ENCODE measurements at places on chromosomes 16 and 17. TPM values are rescaled to one million over a fixed set of nuclear protein-coding genes. Genes with fewer than 3 reads are reported as not detected.

TEPSIN gene
- 50.6 TPM for total RNA-seq

ABCA8 gene
- 0.44 TPM for total RNA-seq

TEKT5 gene
- total RNA-seq: 0.37 TPM

MT3 gene
- not detected for total RNA-seq

CA7 gene
- not detected for total RNA-seq

GGT6 gene
- total RNA-seq: 0.10 TPM

NTN1 gene
- 4.2 TPM for total RNA-seq

PAQR4 gene
- total RNA-seq: 45.6 TPM

GRCh38 chr16:595094-595528, 5.2 kb downstream of the RAB40C start:
- H3K27ac ChIP-seq: no peak overlapping the region
- no peak for DNase-seq
- peaks cover 30% of the 10 kb centered on the region for H3K4me1 ChIP-seq
- no peaks in the 10 kb centered on the region for H3K27me3 ChIP-seq

DNA sequence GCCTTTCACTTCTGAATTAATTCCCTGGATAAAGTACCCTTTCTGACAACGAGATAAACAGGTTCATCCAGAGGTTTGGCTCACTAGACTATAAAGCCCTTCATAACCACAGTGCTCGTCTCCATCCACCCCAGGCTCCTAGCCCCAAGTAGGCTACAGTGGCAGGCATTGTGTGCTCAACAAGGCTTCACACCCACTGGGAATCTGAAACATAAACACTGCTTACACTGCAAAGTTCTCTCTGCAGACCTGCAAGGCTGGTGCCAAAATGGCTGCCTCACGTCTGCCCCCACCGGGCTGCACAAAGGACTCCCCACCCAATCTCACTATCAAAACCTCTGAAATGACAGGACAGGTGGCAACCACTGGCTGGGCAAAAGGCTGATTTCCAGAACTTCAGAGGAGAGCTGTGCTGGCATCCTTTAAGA, 5.1 kb upstream of the HLF start:
- H3K27me3 ChIP-seq: no peaks in the 10 kb centered on the region
- no peak for DNase-seq
- no peak overlapping the region for H3K4me3 ChIP-seq
- no peak overlapping the region for H3K27ac ChIP-seq
- H3K4me1 ChIP-seq: peaks cover 6% of the 10 kb centered on the region

DNA sequence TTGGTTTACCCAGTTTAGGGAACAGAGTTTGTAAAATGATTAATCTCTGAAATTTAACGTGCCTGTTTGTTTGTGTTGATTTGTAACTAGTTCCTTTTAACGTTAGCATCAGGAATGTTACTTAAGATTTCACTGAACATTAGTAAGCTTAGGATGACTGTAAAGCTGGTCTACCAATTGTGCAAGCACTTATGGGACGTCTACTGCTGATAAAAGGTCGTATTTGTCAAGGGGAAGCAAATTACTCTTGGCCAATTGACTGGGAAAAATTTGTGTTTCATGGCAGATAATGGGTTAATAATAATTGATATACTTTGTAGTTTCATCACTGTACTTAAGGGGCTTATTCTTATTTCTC, 11.8 kb downstream of the METTL9 start:
- no peak overlapping the region for H3K27ac ChIP-seq
- no peak for DNase-seq
- no peaks in the 10 kb centered on the region for H3K36me3 ChIP-seq
- no peaks in the 10 kb centered on the region for H3K4me1 ChIP-seq
- H3K27me3 ChIP-seq: no peaks in the 10 kb centered on the region
- no peak overlapping the region for H3K4me3 ChIP-seq

DNA sequence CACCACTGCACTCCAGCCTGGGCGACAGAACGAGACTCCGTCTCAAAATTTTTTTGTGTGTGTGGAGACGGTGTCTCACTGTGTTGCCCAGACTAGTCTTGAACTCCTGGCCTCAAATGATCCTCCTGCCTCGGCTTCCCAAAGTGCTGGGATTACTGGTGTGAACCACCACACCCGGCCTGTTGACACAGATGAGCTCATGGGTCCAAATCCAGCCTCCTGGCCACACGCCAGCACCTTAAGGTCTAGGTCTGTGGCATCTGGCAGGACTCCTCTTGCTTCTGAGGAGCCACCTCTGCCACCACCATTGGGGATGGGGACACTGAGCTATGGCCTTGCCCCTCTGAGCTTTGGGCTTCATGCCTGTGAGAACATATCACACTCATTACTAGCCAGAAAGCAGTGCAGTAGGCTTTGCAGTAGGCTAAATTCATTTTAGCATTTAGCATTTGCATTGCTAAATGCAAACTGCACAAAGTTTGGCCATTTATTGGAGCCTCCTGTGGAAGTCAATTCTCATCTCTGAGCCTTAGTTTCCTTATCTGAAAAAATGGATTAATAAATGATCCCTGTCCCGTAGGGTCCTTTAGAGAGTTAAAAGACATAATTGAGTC, 5.5 kb upstream of the CDIPT start:
- no peaks in the 10 kb centered on the region for H3K27me3 ChIP-seq
- H3K4me3 ChIP-seq: no peak overlapping the region
- DNase-seq: no peak
- H3K27ac ChIP-seq: no peak overlapping the region
- peaks cover 16% of the 10 kb centered on the region for H3K4me1 ChIP-seq

DNA sequence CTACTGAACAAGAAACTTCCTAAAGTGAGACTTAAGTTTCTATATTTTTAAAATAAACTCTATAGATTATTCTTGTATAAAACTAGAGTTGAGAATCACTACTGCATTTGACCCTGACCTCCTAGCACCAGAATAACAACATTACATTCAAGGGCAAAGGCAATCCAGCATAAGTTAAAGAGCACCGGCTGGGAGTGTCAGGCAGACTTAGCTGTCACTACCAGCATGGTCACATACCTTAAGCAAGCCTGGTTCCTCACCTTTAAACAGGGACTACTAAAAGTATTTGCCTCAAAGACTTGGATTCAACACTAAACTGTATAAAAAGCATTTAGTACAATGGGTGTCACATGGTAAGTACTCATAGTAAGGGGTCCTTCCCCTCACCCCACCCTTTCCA, 90.4 kb downstream of the SSH2 start:
- peaks cover 6% of the 10 kb centered on the region for H3K4me1 ChIP-seq
- H3K4me3 ChIP-seq: no peak overlapping the region
- no peak for DNase-seq
- no peaks in the 10 kb centered on the region for H3K36me3 ChIP-seq

- no peak for DNase-seq
- no peak overlapping the region for H3K27ac ChIP-seq
- no peak overlapping the region for H3K4me3 ChIP-seq
- H3K36me3 ChIP-seq: no peaks in the 10 kb centered on the region
- H3K4me1 ChIP-seq: no peaks in the 10 kb centered on the region
- no peaks in the 10 kb centered on the region for H3K27me3 ChIP-seq
Measured at GRCh38 chr17:63136369-63137012, 170.5 kb downstream of the TANC2 start.

DNA sequence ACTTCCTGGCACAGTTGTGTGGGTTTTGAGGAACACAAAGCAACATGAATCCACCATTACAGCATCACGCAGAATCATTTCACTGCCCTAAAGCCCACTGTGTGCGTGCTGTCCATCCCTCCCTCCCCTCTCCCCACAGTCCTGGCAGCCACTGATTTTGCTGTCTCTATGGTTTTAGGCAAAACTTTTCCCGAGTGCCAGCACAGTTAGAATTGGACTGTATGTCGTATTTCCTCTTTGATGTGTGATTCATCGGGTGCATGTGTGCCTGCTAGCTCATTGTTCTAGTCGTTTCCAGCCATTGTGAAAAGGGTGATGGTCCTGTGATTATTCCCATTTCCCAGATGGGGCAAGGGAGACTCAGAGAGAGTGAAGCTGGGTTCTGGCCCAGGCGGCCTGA, 12.7 kb downstream of the KLHL36 start:
- H3K4me3 ChIP-seq: no peak overlapping the region
- no peaks in the 10 kb centered on the region for H3K4me1 ChIP-seq
- H3K27me3 ChIP-seq: no peaks in the 10 kb centered on the region
- DNase-seq: no peak

DNA sequence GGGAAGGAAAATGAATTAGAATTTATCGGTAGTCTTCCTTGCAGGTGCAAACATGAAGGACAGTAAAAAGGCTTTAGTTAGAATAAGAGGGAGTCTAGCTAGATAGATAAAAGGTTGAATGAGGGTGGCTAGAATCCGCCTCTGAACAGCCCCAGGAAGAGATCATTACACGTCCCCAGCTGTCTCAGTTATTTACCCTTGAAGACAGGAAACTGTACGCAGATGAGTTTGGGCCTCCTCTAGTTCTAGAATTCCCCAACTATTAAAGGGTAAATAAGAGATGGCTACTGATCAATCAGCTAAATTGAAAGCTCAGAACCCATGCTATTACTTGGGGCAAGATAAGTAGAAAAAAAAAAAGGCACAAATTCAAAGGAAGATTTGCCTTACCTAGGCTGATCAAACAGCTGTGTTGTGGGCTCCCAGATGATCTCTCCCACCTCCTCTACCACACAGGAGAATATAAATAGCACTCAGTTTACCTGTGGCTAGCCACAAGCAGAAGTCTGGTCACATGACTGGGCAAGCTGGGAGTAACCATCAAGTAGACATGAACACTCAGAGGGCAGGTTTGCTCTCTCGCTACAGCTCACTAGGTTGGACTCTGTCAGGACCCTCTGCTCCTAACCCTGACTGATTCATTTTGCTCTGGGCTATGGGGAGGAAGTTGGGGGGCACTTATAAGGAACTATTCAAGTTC, 17.0 kb downstream of the FAM117A start:
- no peak overlapping the region for H3K27ac ChIP-seq
- no peaks in the 10 kb centered on the region for H3K36me3 ChIP-seq
- no peaks in the 10 kb centered on the region for H3K4me1 ChIP-seq
- no peaks in the 10 kb centered on the region for H3K27me3 ChIP-seq

DNA sequence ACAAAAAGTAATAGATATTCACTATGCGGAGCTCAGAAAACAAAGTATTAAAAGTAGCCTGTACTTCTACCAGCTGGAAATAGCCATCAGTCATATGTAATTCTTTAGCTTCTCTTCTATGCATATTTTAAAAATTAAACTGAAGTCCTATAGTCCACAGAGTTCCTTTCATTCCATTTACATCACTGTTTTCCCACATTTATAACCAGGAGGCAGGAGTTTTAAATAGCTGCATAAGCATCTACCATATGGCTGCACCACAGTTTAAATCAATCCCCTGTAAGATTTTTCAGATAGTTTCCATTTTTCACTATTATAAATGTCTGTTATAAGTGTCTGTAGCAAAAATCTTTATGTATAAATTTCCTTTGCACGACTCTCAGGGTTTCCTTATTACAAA, 45.1 kb downstream of the ZFHX3 start:
- H3K4me3 ChIP-seq: no peak overlapping the region
- DNase-seq: no peak
- H3K27me3 ChIP-seq: no peaks in the 10 kb centered on the region
- peaks cover 4% of the 10 kb centered on the region for H3K4me1 ChIP-seq
- H3K27ac ChIP-seq: no peak overlapping the region

GRCh38 chr16:72797621-72798020, 250.3 kb downstream of the ZFHX3 start:
- H3K4me3 ChIP-seq: no peak overlapping the region

GRCh38 chr16:85306071-85306792, 194.0 kb upstream of the CIBAR2 start:
- H3K27me3 ChIP-seq: no peaks in the 10 kb centered on the region
- peak overlapping the region; percentile 28 for H3K4me3 ChIP-seq
- peak overlapping the region; percentile 29 for H3K27ac ChIP-seq

- no peaks in the 10 kb centered on the region for H3K36me3 ChIP-seq
- DNase-seq: no peak
- no peaks in the 10 kb centered on the region for H3K27me3 ChIP-seq
- H3K4me1 ChIP-seq: peaks cover 19% of the 10 kb centered on the region
- no peak overlapping the region for H3K27ac ChIP-seq
Measured at GRCh38 chr17:19743101-19744100, 4.7 kb downstream of the ALDH3A1 start.

GRCh38 chr17:83190601-83191387, 111.4 kb downstream of the METRNL start:
- DNase-seq: no peak
- H3K4me3 ChIP-seq: no peak overlapping the region
- H3K36me3 ChIP-seq: no peaks in the 10 kb centered on the region
- no peak overlapping the region for H3K27ac ChIP-seq
- peaks cover 10% of the 10 kb centered on the region for H3K4me1 ChIP-seq

DNA sequence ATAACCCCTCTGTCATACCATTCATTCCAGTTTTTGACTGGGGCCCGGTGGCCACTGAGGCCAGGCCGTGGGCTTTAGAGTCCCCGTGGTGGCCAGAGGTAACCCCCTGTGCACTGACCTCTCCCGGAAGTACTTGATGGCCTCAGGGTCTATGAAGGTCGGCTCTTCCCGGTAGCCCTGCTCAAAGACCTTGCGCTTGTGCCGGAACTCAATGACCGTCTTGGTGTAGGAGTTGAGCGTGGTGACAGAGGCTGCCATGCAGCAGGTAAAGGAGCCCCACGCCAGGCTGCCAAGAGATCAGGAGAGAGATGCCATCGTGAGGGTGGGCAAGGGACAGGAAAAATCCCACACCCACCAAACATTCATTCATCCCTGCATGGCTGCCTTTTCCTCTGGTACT, 234.8 kb downstream of the GSG1L start:
- DNase-seq: no peak
- H3K4me3 ChIP-seq: no peak overlapping the region
- no peaks in the 10 kb centered on the region for H3K36me3 ChIP-seq
- 0 out of 2 replicates have a peak, but pooled peaks cover 6% of the 10 kb centered on the region for H3K27me3 ChIP-seq
- H3K4me1 ChIP-seq: no peaks in the 10 kb centered on the region
- H3K27ac ChIP-seq: no peak overlapping the region

GRCh38 chr17:20996724-20997615, 45.8 kb downstream of the USP22 start:
- H3K27ac ChIP-seq: no peak overlapping the region
- peaks cover 9% of the 10 kb centered on the region for H3K4me1 ChIP-seq
- DNase-seq: no peak
- no peak overlapping the region for H3K4me3 ChIP-seq

GRCh38 chr17:1273492-1274244, 3.4 kb downstream of the BHLHA9 start:
- no peaks in the 10 kb centered on the region for H3K36me3 ChIP-seq
- H3K4me1 ChIP-seq: peaks cover 10% of the 10 kb centered on the region
- no peak overlapping the region for H3K27ac ChIP-seq
- no peak overlapping the region for H3K4me3 ChIP-seq
- no peaks in the 10 kb centered on the region for H3K27me3 ChIP-seq
- no peak for DNase-seq

- no peaks in the 10 kb centered on the region for H3K27me3 ChIP-seq
- peaks cover 31% of the 10 kb centered on the region for H3K4me1 ChIP-seq
- no peak for DNase-seq
- no peak overlapping the region for H3K4me3 ChIP-seq
Measured at GRCh38 chr16:86580791-86581170, 2.4 kb downstream of the FOXL1 start.

DNA sequence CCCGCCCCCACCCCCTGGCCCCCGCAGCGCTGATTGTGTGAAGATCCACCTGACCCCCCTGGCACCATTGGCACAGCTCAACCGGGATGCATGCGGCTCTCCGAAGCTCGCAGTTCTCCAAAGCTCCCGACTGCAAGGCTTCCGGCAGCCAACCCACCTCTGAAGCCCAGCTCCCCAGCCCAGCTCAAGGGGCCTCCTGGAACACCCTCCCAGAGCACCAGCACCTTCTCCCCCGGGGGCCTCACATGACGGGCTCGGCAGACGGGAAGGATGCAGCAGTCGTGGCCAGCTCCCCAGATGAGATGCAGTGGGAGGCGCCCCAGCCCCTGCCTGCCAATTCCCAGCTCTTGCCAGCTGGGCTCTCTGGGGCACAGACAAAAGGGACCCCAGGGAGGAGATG, 215.3 kb downstream of the ZNF423 start:
- H3K27ac ChIP-seq: no peak overlapping the region
- no peak overlapping the region for H3K4me3 ChIP-seq
- no peaks in the 10 kb centered on the region for H3K36me3 ChIP-seq
- H3K27me3 ChIP-seq: no peaks in the 10 kb centered on the region
- 0 out of 2 replicates have a peak, but pooled peaks cover 4% of the 10 kb centered on the region for H3K4me1 ChIP-seq
- DNase-seq: no peak

Measured in HCT116 (cell line).